ENCODE measurements at places on chromosomes 3 and 15.

GRCh38 chr15:72421484-72421883, 23.4 kb downstream of the TMEM202 start:
- no peak for DNase-seq

GRCh38 chr3:126267976-126268615, 87.7 kb upstream of the ALDH1L1 start:
- no peak for DNase-seq

GRCh38 chr3:11727207-11727606, 83.5 kb upstream of the VGLL4 start:
- DNase-seq = no peak

DNA sequence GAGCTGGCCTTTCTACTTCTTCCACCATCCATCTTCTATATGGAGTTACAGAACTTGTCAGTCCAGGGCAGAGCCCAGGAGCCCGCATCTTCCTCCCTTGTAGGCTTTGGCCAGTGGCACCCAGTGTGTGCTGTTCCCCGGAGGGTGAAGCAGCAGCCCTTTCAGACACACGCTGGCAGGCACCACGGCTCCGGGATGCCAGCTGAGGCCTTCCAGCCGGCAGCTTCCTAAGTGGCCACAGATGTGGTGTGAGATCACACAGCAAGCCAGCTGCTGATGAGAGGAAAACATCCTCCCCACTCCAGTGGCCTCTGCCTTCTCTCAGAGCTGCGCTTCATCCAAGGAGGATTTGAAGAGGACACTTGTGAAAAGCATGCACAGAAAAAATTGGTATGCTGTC, 24.1 kb downstream of the CRABP1 start:
- no peak for DNase-seq

DNA sequence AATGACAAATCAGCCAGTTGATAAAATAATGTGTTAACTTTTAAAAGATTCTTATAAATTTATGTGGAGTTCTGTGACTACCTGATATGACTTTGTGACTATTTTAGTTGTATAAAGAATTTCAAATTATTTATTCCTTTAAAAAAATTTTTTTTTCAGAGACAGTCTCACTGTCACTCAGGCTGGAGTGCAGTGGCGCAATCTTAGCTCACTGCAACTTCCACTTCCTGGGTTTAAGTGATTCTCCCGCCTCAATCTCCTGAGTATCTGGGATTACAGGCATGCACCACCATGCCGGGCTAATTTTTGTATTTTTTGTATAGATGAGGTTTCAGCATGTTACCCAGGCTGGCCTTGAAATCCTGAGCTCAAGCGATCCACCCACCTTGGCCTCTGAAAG, 48.5 kb downstream of the MBNL1 start:
- DNase-seq = no peak

DNA sequence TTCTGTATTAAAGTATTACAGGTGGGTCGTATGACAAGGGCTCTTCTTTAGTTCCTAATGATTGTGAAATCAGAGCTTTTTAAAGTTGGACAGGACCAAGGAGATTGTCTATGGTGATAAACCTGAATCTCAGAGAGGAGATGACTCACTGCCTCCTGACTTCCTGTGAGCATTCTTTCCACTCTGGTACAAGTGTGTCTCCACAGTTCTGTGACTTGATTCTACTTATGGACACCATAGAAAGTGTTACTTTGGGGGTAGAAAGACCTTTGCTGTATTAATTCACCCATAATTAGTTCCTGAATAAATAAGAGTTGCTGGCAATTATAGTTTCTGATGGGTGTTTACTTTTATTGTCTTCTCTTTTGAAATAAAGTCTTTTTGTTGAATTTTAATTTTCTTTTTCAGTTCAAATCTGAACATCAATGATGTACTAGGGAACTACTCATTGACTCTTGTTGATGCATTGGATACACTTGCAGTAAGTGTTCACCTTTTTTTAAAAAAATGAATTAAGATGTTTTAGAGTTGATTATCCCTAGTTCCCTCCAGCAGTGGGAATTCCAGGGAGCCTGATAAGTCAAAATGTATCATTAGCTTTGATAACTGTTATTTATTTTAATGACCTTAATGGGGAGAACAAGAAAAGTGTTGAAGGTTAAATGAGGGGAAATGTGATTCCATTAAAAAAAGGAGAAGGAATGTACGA, 7.4 kb downstream of the EDEM1 start:
- no peak for DNase-seq

GRCh38 chr3:61564395-61565059, 3.2 kb downstream of the PTPRG start:
- DNase-seq = no peak

DNA sequence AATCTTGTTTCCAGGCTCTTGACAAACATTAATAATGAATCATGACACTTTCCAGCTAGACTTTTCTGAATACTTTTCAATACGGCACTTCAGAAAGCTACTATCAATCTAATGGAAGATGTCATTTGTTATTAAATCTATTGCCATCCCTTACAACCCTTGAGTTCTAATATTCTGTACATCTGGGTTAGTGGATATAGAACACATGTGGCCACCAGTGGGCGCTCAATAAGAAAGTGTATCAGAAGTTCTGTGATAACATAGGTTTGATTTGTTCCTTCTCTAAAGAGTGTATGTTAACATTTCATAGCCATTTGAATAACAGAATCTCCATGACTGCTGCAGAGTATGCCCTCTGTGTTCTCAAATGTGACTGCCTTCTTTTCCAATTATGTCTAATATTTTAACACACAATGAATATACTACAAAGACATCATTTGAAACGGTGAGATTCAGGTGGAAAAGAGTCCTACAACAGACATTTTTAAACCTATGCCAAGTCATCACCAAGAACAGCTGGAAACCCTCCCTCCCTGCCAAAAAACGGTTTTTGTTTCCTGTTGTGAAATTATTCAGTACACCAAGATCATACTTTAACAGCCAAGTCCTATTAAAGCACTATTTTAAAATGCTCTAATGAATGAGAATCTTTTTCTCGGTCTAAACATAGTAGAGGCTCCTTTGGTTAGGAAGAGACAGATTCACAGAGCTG, 22.2 kb downstream of the ALDH1A2 start:
- DNase-seq = no peak

- no peak for DNase-seq
Measured at GRCh38 chr15:35060591-35060990, 24.5 kb downstream of the NANOGP8 start.

DNA sequence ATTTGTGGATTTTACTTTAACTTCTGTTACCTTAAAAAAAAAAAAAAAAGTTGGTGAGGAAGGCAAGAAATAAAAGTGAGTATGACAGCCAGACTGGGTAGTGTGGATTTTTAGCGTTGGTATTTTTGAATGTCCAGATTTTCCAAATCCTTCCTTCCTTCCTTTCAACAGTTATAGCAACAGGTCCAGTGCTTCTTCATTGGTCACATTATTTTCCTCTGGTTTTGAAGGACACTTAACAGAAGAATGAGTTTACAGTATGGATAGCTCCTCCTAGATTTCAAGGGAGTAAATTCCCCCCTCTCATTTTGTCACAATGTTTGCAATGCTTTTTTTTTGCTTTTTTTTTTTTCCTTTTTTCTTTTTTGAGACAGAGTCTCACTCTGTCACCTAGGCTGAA, 6.4 kb downstream of the MAPKBP1 start:
- DNase-seq = no peak

DNA sequence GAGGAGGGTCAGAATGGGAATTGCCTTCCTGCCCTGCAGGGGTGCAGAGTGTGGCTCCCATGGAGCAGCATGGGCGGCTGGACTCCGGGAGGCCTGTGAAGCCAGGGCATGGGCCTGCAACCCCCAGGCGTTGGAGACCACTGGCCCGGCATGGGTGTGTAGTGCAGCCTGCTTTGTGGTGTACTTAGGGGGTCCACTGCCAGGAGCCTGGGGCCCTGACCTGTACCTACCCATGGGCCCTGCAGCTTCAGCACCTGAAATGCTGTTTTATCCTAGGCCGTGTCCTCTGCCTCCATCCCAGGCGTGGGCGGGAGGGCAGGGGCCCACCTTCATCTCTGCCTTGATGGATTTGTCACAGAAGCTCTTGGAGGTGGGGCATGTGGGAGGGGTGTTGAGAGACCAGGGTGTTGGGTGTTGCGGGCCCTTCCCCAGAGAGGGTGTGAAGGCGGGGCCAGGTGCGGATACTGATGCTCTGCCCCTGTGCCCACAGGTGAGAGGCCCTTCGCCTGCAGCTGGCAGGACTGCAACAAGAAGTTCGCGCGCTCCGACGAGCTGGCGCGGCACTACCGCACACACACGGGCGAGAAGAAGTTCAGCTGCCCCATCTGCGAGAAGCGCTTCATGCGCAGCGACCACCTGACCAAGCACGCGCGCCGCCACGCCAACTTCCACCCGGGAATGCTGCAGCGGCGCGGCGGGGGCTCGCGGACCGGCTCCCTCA, 45.0 kb downstream of the KLF13 start:
- no peak for DNase-seq

DNA sequence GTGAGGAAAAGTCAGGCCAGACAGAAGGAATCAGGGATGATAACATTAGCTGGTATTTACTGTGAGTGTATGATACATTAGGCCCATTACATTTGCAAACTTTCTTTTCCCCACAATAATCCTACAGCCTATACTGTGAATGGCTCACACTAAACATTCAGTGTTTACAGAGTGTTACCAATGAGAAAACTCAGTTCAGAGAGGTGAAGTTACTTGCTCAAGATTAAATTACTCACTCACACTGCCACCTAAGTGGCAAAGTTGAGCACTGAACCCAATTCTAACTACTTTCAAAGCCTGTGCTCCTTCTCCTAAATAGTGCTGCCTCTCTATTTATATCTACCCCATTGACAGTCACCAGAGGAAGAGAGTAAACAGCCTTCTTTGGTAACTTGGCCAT, 8.5 kb downstream of the XPC start:
- no peak for DNase-seq

- peak; percentile 2 for DNase-seq
Measured at GRCh38 chr3:182710557-182711157, 82.6 kb upstream of the ATP11B start.

DNA sequence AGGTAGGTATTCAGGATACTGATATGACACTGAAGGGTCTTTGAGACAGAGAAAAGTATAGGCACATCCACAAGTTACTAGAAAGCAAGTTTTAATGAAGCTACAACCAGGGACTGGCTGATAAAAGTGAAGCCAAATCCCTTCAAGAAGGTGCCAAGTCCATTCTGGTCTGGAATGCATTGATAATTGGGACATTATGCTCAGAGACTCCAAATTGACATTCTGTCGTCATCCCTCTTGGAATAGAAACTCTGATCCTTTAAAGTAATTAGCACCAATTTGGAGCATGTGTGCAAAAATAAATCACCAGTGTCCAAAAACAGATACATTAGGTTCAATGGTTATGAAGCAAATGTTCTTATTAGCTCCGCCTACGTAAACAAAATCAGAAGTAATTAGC, 47.3 kb upstream of the BCL6 start:
- DNase-seq = no peak

GRCh38 chr3:38827791-38828190, 11.8 kb upstream of the SCN10A start:
- no peak for DNase-seq

DNA sequence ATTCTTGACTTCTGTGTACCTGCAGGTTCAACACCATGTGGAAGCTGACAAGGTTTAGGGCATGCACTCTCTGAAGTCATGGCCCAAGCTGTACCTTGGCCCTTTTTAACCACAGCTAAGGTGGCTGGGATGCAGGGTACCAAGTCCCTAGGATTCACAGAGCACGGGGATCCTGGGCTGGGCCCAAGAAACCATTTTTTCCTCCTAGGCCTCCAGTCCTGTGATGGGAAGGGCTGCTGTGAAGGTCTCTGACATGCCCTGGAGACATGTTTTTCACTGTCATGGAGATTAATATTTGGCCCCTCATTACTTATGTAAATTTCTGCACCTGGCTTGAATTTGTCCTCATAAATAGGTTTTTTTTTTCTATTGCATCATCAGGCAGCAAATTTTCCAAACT, 937.5 kb upstream of the ROBO1 start:
- no peak for DNase-seq

- DNase-seq = no peak
Measured at GRCh38 chr3:14119651-14120050, 5.0 kb downstream of the CHCHD4 start.

DNA sequence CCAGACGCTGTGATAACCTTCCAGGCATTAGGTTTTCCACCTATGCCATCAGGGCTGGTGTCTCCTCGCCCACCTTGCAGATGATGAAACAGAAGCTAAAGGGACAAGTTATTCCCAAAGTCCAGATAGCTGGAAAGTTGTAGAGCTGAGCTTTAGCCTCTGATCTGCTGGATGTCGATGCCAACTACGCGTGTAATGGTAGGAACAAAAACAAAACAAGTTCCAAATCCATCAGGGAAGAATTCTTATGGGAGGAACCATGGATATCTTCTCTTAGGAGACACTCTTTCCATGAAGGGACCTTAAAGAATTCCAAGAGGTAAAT, 28.1 kb upstream of the RHO start:
- DNase-seq = no peak

- no peak for DNase-seq
Measured at GRCh38 chr15:70308011-70308734, 210.5 kb upstream of the TLE3 start.

DNA sequence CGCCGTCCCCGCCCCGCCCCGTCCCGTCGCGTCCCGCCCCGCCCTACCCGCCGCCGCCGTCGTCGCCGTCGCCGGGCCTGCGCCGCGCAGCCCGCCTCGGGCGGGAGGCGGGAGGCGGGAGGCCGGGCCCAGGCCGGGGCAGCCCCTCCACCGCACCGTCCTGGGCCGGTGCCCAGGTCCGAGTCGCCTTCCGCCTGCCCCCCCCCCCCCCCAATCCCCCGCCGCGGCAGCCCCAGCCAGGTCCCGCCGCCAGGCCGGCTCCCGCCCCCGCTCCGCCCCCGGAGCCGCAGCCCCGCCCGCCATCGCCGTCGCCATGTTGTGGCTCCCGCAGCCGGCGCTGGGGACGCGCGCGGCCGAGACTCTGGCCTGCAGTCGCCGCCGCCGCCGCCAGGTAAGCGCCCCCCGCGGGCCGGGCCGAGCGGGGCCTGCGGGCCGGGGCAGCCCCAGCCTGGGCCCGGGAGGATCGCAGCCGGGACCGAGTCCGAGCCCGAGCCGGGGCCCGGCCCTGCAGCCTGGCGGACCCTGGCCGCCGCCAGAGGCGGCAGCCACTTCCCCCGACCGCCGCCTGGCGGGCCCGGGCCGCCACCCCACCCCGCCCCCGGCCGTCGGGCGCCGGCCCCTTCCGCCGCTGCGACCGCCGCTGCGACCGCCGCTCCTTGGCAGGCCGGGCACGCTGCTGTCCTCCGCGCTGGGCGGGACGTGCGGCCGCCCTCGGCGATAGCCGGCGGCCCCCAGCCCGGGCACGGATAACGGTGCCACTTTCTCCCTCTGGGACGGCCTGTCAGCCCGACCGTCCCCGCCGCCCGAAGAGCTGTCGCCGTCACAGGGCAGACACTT, at the start of gene ZNF592:
Gene ZNF592, plus strand, starts transcription at position 319 of the 837 bp plus-strand sequence. CDS start 34,084 bp downstream, outside the sequence.
- no peak for DNase-seq

GRCh38 chr3:178001670-178002101, 534.5 kb upstream of the KCNMB2 start:
- DNase-seq = no peak

DNA sequence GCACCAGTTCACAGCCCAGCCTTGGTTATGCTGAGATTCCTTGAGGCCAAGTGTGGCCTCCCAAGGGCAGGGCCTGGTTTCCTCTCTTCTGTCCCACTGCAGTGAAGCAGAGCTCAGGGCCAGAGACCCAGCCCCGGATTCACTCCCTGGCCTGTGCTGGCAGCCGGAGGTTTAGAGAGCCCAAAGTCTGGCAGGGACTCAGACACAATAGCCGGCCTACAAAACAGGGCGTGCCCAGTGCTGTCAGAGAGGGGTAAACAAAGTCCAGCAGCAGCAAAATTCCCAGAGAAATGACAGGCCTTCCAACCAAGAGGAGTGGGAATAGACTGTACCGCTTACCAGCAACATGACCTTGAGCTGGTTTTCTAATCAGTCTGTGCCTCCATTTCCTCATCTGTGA, 14.0 kb downstream of the VIPR1 start:
- no peak for DNase-seq

- no peak for DNase-seq
Measured at GRCh38 chr3:195441051-195441450, 1.8 kb downstream of the ACAP2 start.
